Right ventricle myocardium superior (tissue), 1 donor: ENCODE measurements at places on chromosomes 12 and 14.
A peak's percentile ranks its signal among the peaks of the same experiment; 100 is the strongest.

DNA sequence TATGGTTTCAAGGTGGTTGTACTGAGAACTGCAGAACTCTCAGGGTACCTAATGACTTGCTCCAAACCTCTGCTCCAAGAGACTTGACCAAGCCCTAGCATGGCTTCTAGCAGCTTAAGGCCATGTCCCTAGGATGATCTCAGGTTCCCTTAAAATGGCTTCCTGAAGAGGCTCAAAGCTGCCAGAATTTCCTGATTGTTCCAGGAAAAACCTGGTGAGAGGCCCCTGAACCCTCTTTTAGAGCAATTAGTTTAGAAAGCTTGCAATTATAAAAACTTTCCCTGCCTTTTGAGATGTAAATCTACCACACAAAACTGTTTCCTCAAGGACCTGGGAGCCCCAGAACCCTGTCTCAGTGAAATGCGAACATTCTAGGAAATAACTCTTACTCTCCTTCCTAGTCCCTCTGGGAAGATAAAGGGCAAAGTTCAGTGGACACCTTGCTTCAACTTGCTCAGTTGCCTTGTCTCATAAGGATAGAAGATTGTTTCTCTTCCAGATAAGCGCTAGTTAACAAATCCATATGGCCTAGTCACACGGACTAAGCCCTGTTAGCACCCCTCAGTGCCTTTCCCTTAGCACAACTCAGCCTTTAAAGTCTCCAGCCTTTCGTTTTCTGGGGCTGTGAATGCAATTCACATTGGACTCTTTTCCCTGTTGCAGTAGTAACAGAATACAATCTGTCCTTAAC lies 2.5 kb downstream of the CMAS start:
- DNase-seq: no peak

DNA sequence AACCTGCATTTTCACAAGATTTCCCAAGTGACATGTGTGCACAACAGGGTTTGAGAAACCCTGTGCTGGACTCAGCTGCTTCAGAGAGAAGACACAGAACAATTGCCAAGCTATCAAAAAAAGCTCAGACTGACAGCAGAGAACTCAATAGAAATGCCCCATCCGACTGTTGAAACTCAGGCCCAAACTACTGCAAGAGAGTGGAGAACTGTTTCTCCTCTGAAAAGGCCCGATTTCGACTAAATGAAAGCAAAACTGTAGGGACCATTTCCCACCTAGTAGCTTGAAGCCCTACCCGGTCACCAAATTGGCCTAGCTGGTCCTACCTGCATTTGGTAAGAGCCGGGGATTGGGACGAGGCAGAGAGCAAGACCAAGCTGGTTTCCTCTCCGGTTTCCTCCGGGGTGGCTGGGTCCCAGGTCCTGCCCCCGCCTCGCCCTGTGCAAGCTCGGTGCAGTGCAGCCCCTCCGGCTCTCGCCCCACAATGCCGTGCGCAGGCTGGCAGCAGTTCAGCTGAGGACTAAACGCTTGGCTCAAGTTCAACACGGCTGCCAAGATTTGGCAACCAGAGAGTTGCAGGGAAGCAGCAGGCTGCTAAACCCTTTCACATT lies 1180.6 kb downstream of the VRK1 start:
- DNase-seq: peak; percentile 88

GRCh38 chr14:31834616-31835015 lies 242.5 kb upstream of the ARHGAP5 start:
- no peak for DNase-seq

- DNase-seq: no peak
These were observed 16.1 kb upstream of the NR4A1 start for GRCh38 chr12:52035190-52035589.

GRCh38 chr12:13851828-13852227 lies 129.6 kb downstream of the GRIN2B start:
- DNase-seq: no peak

DNA sequence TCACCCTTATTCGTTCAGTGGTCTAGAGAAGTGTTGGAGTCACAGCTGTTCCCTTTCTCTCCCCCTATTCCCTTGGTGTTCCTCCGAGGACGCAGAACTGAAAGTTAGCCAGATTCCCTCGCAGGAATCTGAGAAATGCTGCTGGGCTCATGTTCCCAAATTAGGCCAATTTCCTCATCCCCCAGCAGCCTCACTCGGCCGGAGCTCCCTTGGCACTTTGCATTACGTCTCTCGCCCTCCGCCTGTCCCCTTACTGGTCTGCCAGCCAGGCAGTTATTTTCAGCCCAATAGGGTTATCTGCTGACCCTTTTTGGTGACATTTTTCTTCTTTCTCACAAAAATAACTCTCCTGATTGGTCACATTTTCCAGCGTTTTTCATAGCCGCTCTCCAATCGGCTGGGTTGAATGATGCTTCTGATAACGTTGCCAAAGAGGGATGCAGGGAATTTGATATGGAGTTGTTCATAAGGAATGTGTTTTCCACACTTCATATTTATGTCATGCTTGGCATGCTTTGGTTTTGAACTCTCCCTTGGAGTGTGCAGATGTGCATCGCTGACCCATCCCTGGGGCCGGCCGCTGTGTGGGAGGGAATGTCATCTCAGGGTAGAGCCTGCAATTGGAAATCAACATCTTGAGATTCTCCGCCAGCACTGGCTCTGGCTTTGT lies 9.9 kb downstream of the IFT43 start:
- DNase-seq: peak; percentile 76

DNA sequence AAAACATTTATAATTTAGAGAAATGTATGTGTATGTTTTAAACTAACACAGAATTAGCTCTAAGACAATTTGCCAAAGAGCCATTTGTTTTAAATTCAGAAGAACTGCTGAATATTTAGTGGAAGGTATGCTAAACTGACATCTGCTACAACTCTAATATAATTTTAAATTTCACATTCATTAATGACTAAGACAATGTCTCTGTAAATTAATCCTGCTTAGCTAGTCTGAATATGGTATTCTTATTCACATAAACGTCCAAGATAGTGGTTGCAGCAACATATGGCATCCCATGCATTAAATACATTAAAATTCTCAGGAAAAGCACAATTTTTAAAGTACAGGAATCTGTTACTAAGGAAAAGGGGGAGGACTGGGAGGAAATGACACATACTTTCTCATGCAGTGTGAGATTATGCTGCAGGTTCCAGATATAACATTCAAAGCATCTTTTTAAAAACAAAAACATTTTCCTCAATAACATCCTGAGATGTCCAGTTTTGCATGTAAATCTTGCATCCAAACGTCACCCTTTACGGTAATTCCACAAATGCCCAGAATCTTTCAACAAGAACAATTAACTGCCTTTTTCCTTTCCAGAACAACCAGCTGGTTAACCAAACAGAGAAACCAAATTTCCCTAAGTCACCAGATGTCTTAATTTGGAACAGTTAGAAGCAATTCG lies 26.9 kb downstream of the WDR89 start:
- no peak for DNase-seq

DNA sequence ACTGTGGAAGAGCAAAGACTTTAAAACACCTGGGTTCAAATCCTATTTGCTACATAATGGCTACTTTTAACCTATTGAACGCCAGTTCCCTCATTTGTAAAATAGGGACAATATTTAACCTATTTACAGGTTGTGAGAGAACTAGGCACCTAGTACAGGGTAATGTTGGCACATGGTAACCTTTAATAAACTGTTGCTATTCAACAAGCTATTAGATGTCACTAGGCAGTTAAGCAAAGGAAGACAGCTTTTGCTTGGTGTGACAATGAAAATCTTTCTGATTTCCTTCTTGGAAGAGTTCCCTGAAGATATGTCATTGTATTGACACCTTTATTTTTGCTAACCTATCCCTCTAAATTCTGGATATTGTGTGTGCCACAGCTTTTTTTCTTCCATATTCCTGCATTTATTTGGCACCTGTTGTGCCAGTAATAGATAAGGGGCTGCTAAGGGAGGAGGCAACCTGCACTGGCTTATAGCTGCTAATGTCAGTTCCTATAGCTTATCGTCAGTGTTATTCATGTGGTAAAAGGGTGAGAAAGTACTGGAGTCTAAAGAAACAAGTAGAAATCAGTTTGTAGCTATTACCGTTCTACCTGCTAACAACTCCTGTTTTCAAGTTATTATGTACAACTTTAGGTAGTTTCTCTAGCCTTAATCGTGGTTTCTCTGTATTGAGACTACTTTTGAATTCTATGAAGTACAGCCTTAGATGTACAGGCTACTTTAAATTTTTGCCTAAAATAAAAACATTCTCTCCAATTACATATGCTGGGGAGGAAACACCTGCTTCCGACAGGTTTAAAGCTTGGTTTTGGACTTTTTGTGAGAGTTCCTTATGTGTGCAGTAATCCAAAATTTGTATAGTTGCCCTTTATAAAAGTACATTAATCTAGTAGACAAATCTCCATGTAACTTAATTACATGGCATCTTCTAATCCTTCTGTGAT lies 24.3 kb downstream of the HIF1A start:
- no peak for DNase-seq

GRCh38 chr12:27807063-27807703 lies 27.1 kb upstream of the MANSC4 start:
- DNase-seq: no peak

DNA sequence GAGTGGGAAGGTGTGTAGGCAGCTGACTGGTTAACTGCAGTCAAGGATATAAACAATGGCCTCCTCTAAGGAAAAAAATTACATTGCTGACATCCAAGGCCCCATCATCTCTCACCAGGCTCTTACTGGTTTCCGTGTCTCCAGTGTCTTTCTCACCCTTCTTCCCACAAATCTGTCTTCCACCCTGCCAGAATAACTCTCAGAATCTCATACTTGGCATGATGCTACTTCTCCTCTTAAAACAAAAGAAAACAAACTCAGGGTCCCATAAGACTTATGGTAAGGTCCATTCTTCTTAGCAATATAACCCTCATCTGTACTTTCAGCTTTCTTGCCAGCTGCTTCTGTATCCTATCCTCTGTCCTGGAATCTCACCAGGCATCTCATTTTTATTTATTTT lies 68.9 kb downstream of the SUSD6 start:
- no peak for DNase-seq

DNA sequence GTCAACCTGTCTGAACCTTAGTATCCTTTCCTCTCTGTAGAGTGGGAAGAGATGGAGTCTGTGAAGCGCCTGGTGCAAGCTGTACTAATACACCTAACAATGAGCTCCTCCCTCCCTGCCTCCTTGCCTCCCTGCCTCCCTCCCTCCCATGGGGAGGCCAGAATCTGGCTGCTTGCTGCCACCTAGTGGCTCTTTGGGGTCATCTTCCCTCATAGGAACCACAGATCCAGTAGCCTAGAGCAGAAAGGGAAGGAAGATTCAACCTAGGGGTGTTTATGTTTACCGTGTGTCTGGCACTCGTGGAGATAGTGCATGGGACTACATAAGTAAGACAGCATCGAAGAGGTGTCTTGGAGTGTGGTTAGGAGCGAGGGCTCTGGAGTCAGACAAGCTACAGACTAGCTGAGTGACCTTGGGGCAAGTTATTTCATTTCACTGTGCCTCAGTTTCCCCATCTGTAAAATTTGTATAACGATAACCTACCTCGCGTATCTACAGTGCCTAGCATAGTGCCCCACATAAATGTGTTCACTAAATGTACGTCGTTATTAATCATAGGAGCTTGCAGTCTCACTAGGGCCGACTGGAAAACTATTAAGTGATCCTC lies 35.5 kb upstream of the TSPAN9 start:
- no peak for DNase-seq

- no peak for DNase-seq
These were observed 23.5 kb upstream of the OASL start for GRCh38 chr12:121062391-121063045.

DNA sequence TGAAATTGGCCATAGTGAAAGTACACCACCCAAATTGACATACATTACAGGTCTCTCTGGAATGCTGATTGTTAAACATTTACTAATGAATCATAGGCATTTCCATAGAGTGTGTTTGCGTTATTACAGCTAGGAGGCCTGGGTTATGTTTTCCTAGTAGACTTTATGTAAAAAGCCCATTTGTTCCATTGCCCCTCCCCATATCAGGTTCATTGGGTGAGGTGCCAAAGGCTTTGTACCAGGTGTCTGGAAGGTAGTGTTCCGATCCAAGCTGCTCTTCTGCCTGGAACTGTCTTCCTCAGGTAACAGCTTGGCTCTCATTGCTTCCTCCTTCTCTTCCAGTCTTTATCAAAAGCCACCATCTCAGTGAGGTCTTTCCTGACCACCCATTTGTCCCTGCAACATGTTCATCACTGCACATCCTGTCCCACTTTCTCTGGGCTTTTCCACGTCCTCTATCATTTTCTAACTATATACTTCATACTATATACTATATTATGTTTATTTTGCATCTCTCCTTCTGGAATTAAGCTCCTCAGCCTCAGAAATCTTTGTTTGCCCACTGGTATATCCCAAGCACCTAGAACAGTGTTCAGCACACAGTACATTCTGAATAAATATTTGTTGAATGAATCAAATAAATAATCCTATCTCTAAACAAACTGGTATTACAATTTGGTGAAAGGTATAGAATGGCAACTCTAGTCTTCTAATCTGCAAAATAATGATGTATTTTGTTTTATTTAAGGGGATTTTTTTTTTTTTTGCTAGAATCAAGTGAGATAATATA lies 252.3 kb downstream of the KTN1 start:
- DNase-seq: no peak

- DNase-seq: no peak
These were observed 5.1 kb upstream of the MAGOHB start for GRCh38 chr12:10618338-10618987.

DNA sequence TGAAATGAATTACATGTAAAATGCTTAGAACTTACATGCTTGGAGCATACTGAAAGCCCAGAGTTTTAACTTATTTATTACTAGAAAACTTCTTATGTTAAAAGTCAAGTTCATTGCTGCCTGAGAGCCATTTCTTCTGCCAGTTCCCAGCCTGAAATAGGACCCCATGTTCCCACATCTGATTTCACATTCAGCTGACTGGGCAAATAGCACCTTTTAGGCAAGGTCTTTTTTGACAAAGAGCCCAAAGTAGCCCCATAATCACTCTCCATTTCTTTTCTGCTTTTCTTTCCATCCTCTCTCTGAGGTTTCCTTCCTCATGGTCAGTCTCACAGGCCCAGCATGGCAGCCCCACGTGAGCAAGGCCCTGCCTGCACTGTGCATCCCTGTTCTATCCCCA lies 1.1 kb upstream of the ARPC3 start:
- DNase-seq: no peak

- no peak for DNase-seq
These were observed 146.1 kb upstream of the NCOR2 start for GRCh38 chr12:124713436-124714082.
